ENCODE measurements at places on chromosomes 12 and 14. TPM values are rescaled to one million over a fixed set of nuclear protein-coding genes. Genes with fewer than 3 reads are reported as not detected.
A peak's percentile ranks its signal among the peaks of the same experiment; 100 is the strongest.

- no peak for DNase-seq
Measured at GRCh38 chr12:4720637-4720995, 416 bp downstream of the GALNT8 start.

DNA sequence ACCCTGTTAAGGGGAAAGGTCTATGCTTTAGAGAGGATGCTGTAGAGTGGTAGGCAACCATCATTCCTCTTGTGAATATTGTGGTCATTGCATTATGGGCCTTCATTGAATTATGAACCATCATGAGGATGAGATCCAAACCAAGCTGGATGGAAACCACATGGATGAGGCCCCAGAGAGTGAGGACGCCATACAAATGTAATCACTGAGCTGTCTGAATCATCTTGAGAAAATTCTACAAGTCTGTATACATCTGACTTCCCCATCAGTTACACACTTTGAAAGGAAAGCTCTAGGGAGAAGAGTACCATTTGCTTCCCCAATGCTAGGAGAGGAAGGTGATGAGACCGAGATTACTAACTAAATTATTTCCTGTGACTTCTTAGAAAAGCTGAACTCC is 172.9 kb downstream of the CACNA1C start:
- no peak for DNase-seq

DNA sequence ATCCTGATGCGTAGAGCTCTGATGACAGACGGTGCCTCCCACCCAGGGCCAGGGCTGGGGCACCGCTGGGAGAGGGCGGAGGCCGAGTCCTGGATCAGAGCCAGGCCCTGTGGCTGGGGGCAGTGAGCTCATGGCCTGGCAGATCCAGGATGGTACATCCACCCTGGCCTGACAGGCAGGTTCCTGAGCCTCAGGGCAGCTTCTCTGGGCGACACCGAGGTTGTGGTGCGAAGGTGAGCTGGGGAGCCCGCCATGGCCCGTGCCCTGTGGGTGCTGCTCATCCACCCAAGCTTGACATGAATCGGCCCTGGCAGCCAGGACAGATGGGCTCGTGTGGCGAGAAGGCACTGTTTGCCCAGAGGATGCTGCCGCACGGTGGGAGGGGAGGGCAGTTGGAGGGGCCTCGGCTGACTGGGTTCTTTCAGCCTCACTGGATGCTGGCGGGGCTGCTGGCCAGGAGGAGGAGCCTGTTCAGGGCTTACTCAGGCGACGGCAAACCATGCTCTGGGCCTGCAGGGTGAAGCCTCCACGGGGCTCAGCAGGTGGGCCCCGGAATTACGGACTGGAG is 16.6 kb downstream of the LRTM2 start:
- no peak for DNase-seq

GRCh38 chr14:22547313-22547947 is 41.6 kb downstream of the DAD1 start:
- no peak for DNase-seq

DNA sequence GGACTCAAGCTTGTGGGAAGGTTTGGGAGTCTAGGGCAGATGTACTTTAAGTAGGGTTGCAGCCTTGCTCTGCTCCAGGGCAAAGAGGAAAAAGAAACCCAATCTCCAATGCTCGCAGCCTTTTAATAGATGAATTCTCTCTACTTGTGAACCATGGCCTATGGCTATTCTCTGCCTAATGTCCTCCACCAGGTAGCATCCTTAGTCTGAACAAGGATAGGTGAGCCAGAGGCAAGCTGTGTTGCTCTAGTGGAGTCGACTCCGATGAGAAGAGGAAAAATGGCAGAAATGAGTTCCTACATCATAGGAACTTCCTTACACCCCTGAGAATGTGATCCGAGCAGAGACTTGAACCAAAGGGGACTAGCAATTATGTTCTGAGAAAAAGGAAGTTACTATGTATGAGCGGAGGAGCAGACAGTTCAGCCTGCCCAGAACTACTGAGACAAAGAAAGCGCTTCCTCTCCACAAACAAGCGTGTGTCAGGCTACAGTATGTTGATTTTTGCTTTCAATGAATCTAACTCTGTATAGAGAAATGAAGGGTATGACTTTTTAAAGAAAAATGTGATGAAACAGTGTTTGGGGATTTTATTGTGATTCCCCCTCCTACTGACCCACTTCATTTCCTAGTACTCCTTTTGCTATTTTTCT is 153.6 kb upstream of the ARID2 start:
- DNase-seq = no peak

DNA sequence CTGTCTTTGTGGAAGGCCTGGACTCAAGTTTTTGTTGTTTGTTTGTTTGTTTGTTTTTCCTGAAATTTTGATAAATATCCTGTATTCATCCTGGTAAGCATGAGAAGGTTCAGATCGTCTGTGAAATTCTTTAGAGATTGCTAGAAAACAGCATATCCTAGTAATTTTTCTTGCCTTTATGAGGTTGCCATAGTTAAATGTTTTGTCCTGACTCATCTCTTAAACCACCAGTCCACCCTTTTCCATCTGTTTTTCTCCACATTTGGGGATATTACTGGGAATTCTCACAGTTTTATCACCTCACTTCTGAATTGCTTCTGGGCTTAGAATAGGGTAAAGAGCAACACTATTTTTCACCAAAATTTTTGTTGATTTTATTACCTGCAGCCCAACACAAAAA is 248.3 kb downstream of the FBXL14 start:
- DNase-seq = no peak

DNA sequence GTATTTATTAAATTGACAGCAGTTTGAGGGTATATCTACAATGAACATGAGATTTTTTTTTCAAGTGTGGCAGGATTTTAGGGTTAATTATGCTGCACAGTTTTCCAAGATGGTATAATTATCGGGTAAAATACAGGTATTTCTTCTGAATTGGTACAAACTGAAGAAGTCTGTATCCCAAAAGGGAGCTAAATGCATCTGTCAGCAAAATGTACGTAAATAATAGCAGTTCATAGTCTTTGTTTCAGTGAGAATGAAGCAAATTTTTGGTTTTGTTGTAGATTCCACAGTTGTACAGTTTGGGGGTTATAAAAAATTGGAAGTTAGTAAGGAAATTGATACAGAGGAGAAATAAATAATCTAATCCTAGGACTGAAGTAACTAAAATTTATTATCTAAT is 63.3 kb downstream of the RAD52 start:
- DNase-seq = no peak

GRCh38 chr12:93059925-93060665 is 131.0 kb upstream of the EEA1 start:
- DNase-seq = no peak

DNA sequence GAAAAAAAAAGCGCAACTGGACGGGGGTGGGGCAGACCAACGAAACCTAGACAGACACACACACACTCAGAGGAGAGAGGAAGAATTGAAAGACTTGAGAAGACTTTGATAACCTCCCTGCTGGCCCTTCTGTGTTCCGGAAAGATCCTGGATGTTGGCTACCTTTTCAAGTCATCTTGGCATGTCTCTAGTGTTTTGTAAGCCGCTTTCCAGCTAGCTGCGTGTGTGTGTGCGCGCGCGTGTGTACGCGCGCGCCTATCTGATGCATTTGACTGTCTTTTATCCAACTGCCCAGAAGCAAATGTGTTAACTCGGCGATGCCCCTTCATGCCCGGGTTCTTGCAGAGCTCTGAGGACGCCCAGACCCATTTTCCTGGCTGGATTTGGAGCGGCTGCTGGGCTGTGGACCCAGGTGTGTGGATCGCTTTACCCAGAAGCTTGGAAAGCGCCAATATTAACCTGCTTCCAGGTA is 664 bp downstream of the LRFN5 start:
- no peak for DNase-seq

DNA sequence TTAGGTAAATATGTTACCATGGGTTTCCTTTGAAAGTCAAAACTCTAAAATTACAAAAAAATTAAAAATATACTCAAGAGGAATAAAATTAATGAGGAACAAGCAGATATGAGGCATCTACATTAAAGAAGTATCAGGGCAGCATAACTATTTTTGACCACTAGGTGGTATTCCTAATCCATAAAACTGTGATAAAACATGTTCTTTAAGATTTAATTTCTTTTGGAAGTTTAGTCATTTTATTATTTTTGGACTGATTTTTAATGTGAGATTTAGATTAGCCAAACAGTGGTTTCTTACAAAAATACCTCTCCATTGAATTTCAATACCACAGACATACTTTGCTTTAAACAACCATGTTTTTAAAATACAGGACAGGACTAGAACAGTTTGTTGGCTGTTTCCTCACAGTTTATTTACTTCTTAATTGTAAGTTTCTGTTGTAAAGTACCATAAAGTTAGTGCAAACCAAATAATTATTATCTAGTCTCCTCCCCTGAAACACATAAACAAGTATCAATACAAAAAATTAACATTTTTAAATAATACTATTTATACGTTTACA is 49.8 kb downstream of the NTS start:
- DNase-seq = no peak

DNA sequence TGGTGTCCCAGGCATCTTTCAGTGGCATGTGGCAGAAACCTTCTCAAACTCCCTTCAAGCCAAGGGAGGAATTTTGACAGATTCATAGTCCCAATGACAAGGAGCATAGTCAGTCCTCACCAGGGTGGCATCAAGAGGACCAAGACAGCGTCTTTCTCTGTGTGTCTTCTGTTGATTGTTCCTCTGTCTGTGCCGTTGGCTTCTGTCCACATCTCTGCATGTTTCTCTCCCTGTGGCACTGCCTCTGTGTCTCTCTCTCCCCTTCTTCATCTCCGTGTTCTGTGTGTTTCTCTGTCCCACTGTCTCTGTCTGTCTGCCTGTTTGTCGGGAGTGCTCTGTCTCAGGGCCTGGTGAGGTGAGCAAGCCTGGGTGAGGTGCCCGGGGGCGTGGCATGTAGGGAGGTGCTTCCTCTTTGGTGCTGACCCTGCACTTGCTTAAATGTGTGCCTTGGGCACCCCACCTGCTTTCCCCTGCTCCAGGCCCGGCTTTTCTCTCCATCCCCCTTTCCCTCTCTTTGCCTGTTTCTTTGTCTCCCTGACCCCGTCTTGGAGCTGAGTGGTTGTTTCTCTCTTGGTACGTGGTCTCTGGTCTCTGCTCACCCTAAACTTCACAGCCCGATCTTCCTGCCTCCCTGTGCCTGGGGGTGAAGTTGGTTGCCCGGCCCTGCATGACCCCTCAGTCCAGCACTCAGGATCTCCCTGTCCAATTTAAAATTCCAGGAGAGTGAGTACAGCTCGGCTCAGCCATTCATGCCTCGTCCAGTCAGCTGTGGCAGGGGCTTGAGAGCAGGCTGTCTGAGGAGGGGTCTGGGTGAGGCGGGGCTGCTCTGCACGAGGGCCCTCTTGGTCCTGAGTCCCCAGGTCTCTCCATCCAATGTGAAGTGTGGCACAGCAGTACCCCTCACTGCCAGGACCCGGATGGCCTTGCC is 28.5 kb downstream of the JDP2 start:
- DNase-seq = no peak

DNA sequence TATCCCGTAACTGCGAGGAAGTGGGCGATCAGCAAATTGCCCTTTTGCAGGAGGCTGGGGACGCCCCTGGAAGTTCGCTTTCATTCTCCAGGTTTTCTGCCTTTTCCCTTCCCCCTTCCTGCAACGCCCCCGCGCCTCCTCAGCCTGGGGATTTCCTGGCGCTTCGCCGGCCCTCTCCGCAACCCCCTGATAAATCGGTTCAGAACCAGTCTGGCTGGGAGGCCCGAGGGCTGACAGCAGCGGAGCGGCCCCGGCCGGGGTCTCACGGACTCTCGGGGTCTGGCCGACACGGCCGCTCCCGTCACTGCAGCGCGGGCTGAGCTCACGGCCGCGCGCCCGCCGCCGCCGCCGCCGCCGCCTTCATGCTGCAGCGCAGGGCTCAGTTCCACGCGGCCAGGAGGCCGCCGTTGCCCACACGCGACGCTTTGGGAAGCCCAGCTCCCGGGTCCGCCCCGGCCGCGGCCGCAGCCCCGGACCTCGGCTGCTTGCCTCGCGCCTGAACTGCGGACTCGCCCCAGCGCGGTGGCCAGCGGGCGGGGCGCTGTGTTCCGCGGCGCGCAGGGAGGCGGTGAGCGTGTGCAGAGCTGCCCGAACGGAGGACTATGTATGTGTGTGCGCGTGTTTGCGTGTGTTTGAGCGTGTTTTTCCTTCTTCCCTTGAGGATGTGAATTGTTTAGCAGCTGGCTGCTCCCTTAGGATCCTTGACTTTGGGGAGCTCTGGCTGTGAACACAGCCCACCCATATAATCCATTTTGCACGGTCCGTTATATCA is at the start of gene LRFN5:
Gene LRFN5 (plus strand): TSS at position 345 of the 772 bp plus-strand sequence.
- DNase-seq = no peak

GRCh38 chr14:72892103-72892878 is 1.6 kb downstream of the DPF3 start:
- no peak for DNase-seq

- DNase-seq = no peak
Measured at GRCh38 chr14:76958980-76959710, 69.4 kb downstream of the IRF2BPL start.

- DNase-seq = no peak
Measured at GRCh38 chr12:87779858-87780498, 249.2 kb downstream of the C12orf50 start.

GRCh38 chr14:65491274-65491673 is 78.7 kb downstream of the FUT8 start:
- no peak for DNase-seq

- no peak for DNase-seq
Measured at GRCh38 chr12:17334784-17335183, 728.8 kb upstream of the LMO3 start.

DNA sequence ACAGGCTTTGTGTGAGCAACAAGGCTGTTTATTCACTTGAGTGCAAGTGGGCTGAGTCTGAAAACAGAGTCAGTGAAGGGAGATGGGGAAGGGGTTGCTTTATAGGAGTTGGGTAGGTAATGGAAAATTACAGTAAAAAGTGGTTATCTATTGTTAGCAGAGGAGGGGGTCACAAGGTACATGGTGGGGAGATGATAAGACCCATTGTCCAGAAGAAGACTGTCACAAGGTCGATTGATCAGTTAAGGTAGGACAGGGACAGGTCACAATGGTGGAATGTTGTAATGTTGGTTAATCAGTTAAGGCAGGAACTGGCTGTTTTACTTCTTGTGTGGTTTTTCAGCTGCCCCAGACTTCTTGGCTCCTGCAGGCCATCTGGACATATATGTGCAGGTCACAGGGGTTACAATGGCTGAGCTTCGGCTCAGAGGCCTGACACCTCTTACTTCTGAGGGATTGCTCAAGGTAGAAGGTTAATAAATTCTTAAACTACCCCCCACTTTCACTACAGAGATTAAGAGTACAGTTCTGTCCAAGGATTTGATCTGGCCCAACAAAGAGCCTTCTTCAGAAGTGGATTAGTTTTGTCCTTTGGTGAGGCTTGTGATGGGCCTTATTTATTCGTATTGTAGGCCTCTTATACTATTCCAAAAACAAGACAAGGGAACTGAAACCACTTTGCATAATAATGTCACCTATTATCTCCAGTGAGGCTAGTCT is 13.8 kb upstream of the DHRS4 start:
- DNase-seq = no peak

GRCh38 chr12:111597831-111598636 is 1.1 kb downstream of the ATXN2 start:
- peak; percentile 7 for DNase-seq

The SBNO1 gene
- total RNA-seq = 52.1 TPM

The FAM222A gene
- total RNA-seq = 1.6 TPM

The KRT81 gene
- not detected for total RNA-seq

The SERPINA12 gene
- total RNA-seq = not detected

The DHRS4 gene
- total RNA-seq = 16.9 TPM

The OR6J1 gene
- not detected for total RNA-seq

The KCNA5 gene
- total RNA-seq = not detected

The KERA gene
- not detected for total RNA-seq
